Posterior cingulate gyrus (tissue), 11 donors: ENCODE measurements at places on chromosomes 13 and 19.
A peak's percentile ranks its signal among the peaks of the same experiment; 100 is the strongest.

DNA sequence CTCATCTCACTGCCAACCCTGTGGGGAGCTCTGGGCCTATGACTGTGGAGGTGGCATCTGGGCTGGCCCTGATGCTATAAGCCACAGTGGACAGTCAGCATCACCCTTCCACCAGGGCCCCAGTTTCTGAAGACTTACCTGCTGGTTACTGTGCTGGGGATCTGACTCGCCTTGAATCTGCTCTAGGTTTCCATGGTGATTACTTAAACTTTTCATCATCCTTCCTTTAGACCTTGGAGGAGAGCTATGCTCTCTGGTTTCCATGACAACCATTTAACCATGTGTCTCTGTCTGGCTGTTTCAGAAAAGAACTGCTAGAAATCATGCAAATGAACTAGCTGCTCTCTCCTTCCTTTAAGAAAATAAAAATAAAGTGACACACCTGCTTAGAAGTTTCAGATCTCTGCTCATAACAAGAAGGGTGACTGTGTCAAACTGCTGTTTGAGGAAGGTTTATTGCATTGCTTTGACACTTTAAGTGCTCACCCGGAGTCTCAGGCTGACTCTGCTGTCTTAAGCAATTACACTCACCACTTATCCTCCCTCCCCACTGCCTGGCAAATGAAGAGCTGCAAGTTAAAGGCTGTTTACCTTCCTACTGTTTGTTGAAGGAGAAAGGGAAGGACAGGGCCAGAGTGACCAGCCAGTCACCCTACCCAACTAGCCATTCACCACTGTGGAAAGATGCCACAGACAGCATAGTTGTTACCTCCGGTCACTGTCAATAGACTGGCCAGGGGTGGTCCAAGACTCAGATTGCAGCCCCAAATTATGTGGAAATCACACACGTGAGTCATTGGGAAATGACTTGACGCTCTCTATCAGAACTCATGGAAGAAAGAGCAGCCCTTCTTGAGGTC lies 87.6 kb downstream of the HSPH1 start:
- DNase-seq, result no peak

- DNase-seq, result no peak
Measured at GRCh38 chr13:99869830-99870229, 101.7 kb downstream of the ZIC5 start.

GRCh38 chr13:113634279-113635047 lies 23.5 kb downstream of the ATP4B start:
- DNase-seq, result no peak

- no peak for DNase-seq
Measured at GRCh38 chr19:35883882-35884281, 15.5 kb downstream of the APLP1 start.

DNA sequence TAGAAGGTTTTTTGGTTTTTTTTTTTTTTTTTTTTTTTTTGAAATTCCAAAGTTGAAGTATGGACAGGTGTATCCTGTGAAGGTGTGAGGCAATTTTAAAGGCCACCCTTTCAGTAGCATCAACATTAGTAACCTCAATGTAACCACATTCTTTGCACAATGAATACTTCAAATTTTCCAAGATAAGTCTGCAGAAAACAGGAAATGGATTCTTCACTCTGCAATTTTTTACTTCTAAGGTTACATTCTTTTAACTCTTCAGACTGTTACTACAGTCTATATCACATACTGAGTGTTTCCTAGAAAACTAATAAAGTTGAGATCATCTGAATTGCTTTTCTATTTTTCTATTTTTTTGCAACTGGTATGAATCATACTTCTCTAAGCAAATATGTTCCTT lies 569.0 kb upstream of the GPC6 start:
- DNase-seq, result no peak

GRCh38 chr19:34041925-34042521 lies 130.3 kb upstream of the LSM14A start:
- peak; percentile 51 for DNase-seq

- DNase-seq, result peak; percentile 75
Measured at GRCh38 chr19:23116802-23117571, at the start of gene ZNF730. Gene ZNF730 (plus strand): TSS chr19:23117025. CDS start chr19:23117174, 149 bp downstream.

GRCh38 chr19:41620171-41620570 lies 6.7 kb downstream of the CEACAM4 start:
- no peak for DNase-seq

GRCh38 chr13:101941095-101941783 lies 460.6 kb downstream of the FGF14 start:
- no peak for DNase-seq
